Muscle of arm (tissue), 14 donors: ENCODE measurements at places on chromosomes 12 and 14. TPM values are rescaled to one million over a fixed set of nuclear protein-coding genes. Genes with fewer than 3 reads are reported as not detected.

GRCh38 chr14:69299286-69300035 lies 39.5 kb downstream of the GALNT16 start:
- DNase-seq = no peak

The CCNT1 gene
- polyA plus RNA-seq = 23.3 TPM

The IRAK4 gene
- 7.6 TPM for polyA plus RNA-seq

The TBX5 gene
- 11.7 TPM for polyA plus RNA-seq

DNA sequence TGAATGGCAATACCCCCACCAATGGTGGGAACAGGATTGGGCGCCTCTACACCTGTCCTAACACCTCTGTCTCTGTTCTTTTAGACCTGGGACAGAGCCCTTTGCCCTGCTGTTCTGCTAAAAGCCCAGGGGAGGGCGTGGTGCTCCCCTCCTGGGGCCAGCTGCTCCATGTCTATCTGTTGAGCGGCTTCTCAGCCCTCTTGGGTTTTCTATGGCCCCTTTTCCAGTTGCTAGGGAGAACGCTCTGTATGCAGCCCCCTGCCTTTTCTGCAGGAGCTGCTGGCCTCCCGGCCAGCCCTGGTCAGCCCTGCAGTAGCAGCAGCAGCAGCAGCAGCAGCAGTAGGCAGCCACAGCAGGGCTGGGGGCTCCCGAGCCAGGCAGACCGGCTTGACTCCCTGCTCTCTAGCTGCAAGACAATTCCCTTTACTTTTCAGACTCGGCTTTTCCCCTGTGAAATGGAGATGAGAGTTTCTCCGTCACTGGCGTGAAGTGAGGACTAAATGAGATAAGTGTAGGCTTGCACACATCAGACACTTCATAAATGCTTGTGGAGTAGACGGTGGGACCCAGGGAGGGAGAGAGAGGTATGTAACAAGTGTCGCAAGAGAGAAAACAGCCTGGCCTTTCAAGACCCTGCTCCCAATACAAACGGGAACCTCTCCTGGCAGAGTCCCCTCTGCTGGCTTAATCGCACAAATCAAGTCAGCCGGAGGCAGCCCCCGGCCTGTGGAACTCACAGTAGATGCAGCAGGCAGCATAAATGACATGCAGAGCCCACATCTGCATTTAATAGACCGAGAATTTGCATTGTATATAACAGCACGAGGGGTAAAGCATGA lies 1.0 kb downstream of the RTL1 start:
- DNase-seq = no peak

The TAS2R31 gene
- 0.88 TPM for polyA plus RNA-seq

GRCh38 chr12:49917166-49917787 lies 13.6 kb upstream of the FAIM2 start:
- no peak for DNase-seq

The CLEC4C gene
- polyA plus RNA-seq = not detected

DNA sequence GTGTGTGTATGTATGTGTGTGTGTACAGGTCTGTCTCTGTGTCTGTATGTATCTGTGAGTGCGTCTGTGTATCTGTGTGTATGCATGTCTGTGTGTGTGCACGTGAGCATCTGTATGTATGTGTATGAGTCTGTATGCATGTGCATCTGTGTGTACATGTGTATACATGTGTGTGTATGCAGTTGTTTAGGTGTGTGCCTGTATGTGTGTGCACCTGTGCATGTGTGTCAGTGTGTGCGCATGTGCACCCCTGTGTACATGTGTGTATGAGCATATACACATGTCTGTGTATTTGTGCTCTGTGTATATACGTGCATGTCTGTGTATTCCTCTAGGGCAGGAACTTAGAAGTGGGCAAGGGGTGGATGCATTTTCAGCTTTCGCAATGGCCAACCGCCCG lies 116.0 kb downstream of the TMEM132C start:
- DNase-seq = no peak

The NID2 gene
- polyA plus RNA-seq = 105 TPM

DNA sequence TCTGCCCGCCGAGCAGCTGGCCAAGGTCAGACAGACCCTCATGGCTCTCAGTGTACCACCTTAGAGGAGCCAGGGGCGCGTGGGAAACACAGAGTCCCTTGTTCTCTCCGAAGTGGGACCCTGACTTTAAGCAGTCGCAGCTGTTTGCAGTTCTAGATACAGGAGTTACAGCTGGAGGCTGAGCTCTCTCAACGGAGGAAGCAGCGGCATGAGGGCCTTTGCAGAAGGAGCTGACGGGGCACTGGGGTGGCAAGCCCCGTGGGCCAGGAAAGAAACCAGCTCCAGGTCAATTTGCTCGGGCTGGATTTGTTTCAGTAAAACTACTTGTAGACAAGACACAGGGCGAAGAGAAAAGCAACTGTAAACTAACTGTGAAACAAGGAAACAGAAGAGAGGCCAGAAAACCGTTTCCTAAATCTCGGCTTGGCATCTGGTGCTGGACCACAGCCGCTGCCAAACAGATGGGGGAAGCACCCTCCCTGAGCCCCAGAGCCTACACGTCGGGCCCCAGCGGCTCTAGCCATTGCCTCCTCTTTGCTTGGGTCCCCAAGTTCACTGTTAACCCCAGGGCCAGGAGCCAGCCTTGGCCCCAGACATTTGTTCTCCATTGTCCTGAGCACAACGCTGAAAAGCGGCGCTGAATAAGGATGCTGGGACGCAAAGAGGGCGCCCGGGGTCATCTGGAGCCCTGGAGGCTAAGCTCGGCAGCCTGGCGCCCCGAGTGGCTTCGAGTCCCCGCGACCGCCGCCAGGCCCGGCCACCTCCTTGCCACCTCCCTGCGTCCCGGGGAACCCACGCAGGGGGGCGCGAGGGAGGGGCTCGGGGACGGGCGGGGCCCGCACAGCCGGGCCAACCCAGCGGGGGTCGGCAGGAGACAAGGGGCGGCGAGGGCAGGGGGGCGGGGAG lies 914 bp upstream of the PACS2 start:
- no peak for DNase-seq

The TSHR gene
- not detected for polyA plus RNA-seq

The FAM90A1 gene
- polyA plus RNA-seq = 1.4 TPM

The KRT2 gene
- 0.75 TPM for polyA plus RNA-seq

The SLC25A47 gene
- polyA plus RNA-seq = not detected

DNA sequence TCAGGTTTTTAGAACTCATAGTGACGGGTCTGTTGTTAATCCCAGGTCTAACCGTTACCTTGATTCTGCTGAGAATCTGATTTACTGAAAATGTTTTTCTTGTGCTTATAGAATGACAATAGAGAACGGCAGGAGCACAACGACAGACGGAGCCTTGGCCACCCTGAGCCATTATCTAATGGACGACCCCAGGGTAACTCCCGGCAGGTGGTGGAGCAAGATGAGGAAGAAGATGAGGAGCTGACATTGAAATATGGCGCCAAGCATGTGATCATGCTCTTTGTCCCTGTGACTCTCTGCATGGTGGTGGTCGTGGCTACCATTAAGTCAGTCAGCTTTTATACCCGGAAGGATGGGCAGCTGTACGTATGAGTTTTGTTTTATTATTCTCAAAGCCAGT lies 34.4 kb downstream of the PSEN1 start:
- no peak for DNase-seq

The AVPR1A gene
- polyA plus RNA-seq = 6.1 TPM

- peak; percentile 79 for DNase-seq
These were observed 188.3 kb downstream of the GXYLT1 start for GRCh38 chr12:41956353-41956752.

DNA sequence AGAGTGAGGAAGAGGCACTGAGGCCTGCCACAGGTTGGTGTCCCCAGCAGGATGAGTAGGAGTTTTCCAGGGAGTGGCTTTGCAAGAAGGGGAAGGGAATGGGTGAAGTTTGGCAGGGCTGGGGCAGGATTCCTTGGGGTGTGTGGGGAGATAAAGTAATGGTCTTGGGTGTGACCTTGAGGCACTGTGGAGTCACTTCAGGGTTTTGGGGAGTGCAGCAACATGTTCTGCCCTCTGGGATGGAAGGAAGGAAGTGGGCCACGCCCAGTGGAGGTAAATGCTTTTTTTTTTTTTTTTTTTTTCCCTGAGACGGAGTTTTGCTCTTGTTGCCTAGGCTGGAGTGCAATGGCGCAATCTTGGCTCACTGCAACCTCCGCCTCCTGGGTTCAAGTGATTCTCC lies 108.9 kb downstream of the ADCK1 start:
- no peak for DNase-seq

DNA sequence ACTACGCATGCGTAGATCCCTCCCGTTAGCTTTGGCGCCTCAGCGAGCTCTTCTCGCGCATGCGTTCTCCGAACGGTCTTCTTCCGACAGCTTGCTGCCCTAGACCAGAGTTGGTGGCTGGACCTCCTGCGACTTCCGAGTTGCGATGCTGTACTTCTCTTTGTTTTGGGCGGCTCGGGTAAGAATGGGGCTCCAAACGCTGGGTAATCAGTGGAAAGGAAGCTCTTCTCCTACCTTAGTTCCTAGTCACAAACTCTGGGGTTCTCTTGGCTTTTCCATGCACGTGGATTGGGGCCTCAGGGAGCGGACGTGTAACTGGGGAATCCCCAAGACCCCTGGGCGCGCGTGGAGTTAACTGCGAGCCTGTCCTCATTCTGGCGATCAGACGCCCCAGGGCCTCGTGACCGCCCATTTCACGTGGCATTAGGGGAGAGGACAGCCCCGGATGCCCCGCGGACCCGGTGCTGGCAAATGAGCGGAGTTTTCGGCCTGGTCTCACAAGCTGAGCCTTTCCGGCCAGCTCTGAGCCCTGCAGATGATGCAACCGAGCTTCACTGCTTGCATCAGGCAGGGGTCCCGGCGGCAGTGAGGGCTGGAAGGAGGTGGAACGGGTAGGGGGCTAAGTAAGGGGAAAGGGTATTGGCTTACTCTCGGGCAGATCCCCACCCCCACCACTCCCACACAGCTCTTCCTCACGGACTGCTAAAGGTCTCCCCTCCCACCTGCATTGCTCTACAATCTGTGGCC lies at the start of gene SHMT2:
SHMT2 (plus strand) TSS at position 78 of the 747 bp plus-strand sequence; CDS start at position 146, 68 bp downstream.
- peak; percentile 97 for DNase-seq

The TAS2R43 gene
- 0.35 TPM for polyA plus RNA-seq

GRCh38 chr12:71565535-71565934 lies 98.1 kb downstream of the ZFC3H1 start:
- DNase-seq = no peak

GRCh38 chr14:96177766-96178375 lies 26.8 kb upstream of the BDKRB2 start:
- DNase-seq = no peak

The MAX gene
- 29.1 TPM for polyA plus RNA-seq

GRCh38 chr12:93039930-93040329 lies 110.8 kb upstream of the EEA1 start:
- DNase-seq = no peak

DNA sequence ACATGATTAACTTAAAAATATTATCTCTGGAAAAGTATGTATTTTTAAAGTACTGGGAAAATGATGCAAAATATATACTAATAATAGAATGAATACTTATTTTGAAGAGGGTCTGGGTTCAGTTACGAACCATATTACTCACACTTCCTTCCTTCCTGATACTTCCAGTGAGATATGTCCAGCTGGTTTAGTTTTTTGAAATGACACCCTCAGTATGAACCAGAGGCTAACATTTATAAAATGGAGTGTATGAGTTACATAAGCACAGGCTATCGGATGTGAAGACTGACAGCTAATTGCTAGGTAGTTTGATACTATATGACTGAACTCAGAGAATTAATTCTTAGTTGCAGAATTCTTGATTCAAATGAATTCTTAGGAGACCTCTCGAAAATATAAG lies 122.9 kb downstream of the OTOGL start:
- no peak for DNase-seq

DNA sequence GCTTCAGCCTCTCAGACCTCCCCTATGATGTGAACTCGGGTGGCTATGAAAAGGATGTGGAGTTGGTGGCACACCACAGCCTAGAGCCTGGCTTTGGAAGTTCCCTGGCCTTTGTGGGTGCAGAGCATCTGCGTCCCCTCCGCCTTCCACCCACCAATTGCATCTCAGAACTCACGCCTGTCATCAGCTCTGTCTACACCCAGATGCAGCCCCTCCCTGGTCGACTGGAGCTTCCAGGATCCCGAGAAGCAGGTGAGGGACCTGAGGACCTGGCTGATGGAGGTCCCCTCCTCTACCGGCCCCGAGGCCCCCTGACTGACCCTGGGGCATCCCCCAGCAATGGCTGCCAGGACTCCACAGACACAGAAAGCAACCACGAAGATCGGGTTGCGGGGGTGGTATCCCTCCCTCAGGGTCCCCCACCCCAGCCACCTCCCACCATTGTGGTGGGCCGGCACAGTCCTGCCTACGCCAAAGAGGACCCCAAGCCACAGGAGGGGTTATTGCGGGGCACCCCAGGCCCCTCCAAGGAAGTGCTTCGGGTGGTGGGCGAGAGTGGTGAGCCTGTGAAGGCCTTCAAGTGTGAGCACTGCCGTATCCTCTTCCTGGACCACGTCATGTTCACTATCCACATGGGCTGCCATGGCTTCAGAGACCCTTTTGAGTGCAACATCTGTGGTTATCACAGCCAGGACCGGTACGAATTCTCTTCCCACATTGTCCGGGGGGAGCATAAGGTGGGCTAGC lies 7.0 kb upstream of the RPS26 start:
- no peak for DNase-seq

The SLC25A21 gene
- 3.4 TPM for polyA plus RNA-seq

- DNase-seq = no peak
These were observed 68.9 kb downstream of the DDX51 start for GRCh38 chr12:132075026-132075713.

GRCh38 chr12:119354172-119354571 lies 19.6 kb downstream of the CCDC60 start:
- no peak for DNase-seq

- DNase-seq = no peak
These were observed at the start of gene KLRC1 for GRCh38 chr12:10453156-10453555. Gene KLRC1, minus strand, starts transcription at chr12:10453377. Its CDS starts 2,221 bp downstream, at chr12:10451156.

The TAS2R10 gene
- not detected for polyA plus RNA-seq

DNA sequence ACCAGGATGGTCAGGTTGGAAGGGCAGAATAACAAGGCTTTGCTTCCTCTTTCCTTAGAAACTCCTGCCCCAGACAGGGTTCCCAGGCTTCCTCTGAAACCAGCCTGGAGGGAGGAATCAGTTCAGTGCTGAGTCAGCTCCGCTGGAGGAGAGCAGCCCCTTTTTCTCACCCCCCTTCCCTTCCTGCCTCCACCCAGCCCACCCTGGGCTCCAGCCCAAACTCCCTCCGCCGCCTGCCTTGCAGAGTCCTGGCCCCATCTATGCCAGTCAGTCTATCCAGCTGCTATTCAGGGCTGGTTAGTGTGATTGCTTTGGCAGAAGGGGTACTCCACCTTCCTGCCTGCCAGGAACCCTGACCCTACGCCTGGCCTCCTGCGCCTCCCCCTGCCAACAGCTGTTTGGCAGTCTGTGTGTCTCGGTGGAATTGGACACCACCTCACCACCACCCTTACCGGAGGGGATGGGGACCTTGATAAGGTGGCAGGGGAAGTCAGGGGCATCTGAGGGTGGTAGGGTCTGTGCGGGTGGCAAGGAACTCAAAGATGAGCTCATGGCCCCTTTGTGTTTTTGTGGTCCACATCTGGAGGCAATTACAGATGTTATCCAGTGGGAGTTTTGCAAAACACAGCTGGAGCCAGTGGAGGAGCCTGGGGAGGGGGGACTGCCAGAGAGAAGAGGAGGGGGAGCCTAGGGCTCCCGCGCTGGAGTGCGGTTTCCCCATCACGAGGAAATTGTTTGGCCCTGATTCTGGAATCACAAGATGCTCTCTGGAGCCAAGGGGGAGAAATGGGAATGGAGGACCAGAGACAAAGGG lies 12.2 kb downstream of the MMP14 start:
- DNase-seq = peak; percentile 95
